ENCODE measurements at places on chromosomes 16 and 17.

- no peak for DNase-seq
Measured at GRCh38 chr17:47801176-47801765, 20.3 kb downstream of the OSBPL7 start.

DNA sequence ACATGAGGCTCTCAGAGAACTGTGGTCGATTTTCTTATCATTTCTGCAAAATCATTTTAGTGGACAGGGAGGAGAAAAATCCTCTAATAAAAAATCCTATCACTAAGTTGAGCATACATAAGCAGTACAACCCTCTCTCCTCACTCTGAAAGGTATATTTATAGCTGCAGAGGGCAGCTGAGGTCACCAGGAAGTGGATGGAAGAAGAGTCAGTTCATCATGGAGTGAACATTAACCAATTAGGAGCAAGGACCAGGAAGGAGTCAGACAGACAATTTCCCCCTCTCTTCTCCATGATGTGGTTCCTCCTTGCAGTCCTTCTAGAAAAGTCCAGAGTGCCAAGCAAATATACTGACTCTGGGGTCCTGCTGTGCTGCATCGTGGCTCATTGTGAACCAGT is 253.7 kb downstream of the TOX3 start:
- DNase-seq = no peak

DNA sequence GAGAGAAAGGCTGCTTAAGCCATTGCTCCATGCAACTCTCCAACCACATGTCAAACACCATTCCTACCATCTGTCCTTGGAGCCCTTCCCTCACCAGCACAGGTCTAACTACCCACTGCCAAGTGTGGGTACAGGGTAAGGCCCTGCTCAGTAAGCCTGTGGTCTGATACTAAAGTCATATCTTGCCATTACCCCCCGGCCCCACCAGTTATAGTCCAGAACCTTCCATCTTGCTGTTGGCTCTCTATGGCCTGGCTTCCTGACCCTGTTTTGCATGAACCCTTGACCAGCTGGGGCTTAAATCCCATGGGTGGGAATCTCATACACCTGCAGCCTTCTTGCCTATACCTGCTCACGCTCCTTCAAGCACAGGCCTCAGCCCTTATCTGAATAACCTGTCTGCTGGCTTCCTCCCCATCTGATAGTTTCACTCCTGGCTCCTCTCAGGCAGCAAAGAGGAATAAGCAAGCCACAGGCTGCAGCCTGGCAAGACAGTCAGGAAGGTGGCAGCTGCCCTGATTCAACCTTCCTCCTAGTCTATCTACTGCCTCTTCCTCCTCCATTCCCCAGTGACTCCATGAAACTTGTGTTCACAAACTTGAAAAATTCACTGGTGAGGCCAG is 64.1 kb downstream of the ZFHX3 start:
- DNase-seq = no peak

- no peak for DNase-seq
Measured at GRCh38 chr17:50538549-50539410, 6.2 kb downstream of the EPN3 start.

- DNase-seq = no peak
Measured at GRCh38 chr16:83717814-83718213, 90.0 kb upstream of the HSBP1 start.

DNA sequence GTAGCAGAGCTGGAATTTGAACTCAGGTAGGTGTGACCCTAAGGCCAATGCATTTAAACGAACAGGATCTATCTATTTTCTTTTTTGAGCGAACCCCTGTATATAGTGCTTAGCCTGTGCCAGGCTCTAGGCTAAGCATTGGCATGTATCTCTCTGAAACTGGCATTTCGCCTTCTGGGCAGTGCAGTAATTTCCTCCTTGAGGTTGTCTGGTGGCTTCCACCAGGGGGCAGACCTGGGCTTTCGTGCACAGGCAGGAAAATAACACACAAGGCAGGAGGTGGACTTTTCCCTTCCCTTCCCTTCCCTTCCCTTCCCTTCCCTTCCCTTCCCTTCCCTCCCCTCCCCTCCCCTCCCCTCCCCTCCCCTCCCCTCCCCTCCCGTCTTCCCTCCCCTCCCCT is 34.4 kb upstream of the PRKCB start:
- DNase-seq = peak; percentile 72

GRCh38 chr17:81515530-81516041 is 3.0 kb upstream of the ACTG1 start:
- no peak for DNase-seq

- no peak for DNase-seq
Measured at GRCh38 chr17:72240333-72240732, 119.5 kb downstream of the SOX9 start.

GRCh38 chr16:70805380-70805779 is 4.4 kb upstream of the VAC14 start:
- DNase-seq = no peak

- DNase-seq = no peak
Measured at GRCh38 chr16:27779641-27780164, 229.8 kb downstream of the KATNIP start.

DNA sequence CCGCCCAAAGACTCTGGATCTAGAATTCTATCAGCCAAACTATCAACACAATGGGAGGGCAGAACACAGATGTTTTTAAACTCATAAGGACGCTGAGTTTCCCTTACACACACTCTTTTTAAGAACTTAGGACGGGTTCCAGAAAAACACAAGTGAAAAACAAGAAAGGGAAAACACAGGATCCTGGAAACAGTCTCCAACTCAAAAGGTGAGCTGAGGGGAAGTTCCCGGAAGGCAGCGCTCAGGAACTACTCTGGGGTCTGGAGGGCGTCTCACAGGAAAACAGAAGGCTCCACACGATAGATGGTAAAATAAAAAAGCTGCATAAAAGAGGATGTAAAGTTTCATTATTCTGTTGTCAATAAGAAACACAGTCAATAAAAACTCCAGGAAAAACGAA is 80.2 kb upstream of the DOC2B start:
- DNase-seq = no peak

- DNase-seq = no peak
Measured at GRCh38 chr16:81018496-81018895, 11.5 kb downstream of the CENPN start.

GRCh38 chr17:76408037-76408849 is 23.8 kb downstream of the SPHK1 start:
- peak; percentile 63 for DNase-seq

DNA sequence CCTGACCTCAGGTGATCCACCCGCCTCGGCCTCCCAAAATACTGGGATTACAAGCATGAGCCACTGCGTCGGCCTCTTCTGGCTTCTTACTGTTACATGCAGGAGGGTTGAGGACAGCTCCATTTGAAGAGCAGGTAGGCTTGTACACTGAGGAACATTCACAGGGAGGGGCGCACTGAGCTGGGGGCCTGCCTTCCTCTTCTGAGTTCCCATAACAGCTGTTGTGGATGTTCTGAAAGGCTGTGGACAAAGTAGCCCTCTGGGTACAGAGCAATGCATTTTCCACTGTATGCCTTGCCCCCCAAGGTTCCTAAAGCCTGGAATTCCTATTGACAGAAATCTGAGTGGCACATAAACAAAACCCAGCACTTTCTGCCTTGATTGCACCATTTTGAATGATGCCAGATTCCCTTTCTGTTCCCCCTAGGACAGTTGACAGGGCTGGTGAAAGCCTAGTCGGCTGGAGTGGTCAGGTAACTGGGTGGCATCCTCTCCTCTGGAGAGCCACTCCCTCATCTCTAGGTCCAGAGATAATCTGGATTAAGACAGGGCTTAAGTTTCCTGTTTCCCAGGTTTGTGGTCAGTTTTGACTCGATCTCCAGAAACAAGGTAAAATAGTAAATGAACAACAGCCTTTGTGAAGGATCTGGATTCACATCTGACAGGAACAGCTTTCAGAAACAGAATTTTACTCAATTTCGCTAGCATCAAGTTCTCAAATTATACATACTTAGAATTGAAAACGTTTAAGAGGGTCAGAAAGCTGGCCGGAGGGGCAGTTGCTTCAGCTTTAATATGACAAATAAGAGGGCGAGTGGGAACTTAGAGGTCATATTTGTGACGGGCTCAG is 1.3 kb upstream of the CDK5R1 start:
- no peak for DNase-seq

GRCh38 chr17:32276171-32276601 is 10.6 kb downstream of the RHBDL3 start:
- DNase-seq = no peak

DNA sequence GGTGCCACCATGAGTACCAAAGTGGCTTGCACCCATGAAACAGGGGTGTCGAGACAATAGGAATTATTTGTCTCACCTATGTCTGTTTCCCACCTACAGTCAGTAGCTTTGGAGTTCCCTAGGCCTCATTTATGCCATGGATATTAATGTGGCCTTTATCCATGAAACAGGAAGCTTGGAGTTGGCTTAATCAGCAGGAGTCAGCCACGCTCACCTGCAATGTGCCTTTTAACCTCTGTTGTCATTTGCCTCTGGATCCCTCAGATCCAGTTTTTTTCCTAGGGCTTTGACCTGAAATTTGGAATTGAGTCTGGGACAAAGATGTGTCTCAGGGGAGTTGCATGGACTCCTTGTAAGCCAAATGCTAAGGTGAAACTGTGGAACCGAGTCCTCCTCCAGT is 44.4 kb downstream of the TAOK1 start:
- no peak for DNase-seq

DNA sequence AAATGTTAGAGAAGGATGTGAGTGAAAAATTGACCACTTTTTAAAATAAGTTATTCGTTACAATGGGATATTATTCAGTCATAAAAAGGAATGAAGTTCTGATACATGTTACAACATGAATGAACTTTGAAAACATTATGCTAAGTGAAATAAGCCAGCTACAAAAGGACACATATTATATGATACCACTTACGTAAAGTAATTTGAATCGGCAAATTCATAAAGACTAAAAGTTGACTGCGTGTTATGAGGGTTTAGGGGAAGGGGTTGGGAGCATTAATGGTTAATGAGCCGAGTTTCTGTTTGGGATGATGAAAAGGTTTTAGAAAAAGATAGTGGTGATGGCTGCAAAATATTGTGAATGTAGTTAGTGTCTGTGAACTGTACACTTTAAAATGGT is 73.1 kb downstream of the USP32 start:
- DNase-seq = no peak

- no peak for DNase-seq
Measured at GRCh38 chr16:64253525-64253924, 868.3 kb downstream of the CDH11 start.

- DNase-seq = no peak
Measured at GRCh38 chr16:28188085-28188916, 23.5 kb downstream of the XPO6 start.

DNA sequence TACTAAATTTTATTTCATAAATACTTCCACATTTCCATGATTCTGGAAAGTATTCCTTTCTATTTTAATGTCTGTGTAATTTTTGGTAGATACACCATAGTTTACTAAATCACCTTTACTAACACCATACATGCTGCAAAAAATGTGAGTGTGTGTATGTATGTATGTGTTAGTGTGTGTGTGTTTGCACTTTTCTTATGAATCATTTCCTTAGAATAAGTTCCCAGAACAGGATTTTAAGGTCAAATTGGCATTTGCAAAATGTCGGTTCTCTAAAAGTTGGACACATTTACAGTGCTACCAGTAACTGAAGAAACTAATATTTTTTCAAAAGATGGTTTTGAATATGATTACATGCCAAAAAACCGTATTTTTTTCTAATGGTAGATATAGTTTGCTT is 137.1 kb downstream of the CYB561 start:
- DNase-seq = no peak

DNA sequence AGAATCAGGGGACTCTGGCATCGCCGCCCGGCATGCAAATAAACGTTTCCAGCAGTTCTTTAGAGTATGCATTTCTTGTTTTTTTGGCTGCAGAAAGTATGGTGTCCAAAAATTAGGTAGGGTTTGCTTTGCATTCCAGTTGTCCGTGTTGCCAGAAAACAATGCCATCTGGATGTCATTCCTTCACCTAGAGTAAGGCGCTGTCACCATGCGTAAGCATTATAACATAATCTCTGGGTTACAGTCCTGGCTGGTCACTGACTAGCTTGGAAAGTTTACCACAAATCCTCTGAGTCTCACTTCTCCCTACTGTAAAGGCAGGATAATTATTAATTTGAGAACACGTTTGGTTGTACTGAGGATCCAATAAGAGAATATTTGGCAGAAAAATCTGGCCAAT is 457.7 kb downstream of the XYLT1 start:
- DNase-seq = no peak

GRCh38 chr16:5580772-5581171 is 483.2 kb upstream of the EEF2KMT start:
- no peak for DNase-seq

DNA sequence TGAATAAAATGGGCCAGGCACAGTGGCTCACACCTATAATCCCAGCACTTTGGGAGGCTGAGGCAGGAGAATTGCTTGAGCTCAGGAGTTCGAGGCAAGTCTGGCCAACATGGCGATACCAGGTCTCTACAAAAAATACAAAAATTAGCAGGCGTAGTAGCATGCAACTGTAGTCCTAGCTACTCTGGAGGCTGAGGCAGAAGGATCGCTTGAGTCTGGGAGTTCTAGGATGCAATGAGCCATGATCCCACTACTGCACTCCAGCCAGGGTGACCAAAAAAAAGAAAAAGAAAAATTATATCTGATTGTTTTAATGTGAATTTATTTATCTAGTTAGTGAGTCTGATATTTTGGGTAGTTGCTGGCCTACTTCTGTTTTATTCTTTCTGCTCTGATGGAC is 7.0 kb downstream of the IL34 start:
- DNase-seq = no peak

DNA sequence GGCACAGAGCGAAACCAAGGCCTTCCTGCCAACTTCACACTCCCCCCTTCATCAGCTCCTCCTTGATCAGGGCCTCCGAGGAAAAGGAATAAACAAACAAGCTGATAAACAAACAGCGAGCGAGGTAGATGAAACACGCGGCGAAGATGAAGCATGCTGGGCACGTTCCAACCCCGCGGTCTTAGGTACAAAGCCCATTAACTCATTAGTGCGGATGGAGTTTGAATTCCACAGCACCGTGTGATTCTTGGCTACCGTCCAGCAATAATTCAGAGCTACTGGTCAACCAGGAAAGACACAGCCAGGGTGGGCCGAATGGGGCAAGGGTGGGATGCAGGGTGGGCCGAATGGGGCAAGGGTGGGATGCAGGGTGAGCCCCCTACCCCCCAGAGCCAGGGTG is 67.3 kb downstream of the RBFOX3 start:
- DNase-seq = no peak

- DNase-seq = no peak
Measured at GRCh38 chr17:80640366-80641084, 95.9 kb downstream of the RPTOR start.

GRCh38 chr17:7343250-7343649 is 6.9 kb downstream of the ACAP1 start:
- no peak for DNase-seq

DNA sequence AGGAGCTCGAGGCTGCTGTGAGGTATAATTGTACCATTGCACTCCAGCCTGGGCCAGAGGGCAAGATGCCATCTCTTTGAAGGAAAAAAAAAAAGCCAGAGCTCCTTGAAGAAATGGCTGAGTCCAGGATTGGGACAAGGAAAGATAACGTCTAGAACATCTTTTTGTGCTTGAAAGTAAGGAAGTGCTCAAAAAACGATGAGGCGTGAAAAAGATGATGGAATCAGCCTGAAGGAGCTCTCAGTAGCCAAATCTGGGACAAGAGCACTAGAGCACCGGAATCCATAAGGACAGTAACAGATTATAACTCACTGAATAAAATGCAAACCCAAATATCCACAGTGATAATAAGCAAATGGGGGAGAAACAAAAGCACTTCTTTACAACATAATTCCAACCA is 22.1 kb downstream of the EFTUD2 start:
- DNase-seq = no peak

- no peak for DNase-seq
Measured at GRCh38 chr17:43351691-43352090, 47.1 kb upstream of the ARL4D start.

GRCh38 chr17:394718-395095 is 42.1 kb upstream of the RPH3AL start:
- DNase-seq = no peak

Measured in activated naive CD8-positive, alpha-beta T cell treated with anti-CD3 and anti-CD28 coated beads for 36 hours (primary cell).